ENCODE measurements at places on chromosomes 5 and 9. TPM values are rescaled to one million over a fixed set of nuclear protein-coding genes. Genes with fewer than 3 reads are reported as not detected.

PAEP gene
- total RNA-seq: not detected

ITGA2 gene
- 5.5 TPM for total RNA-seq

DNA sequence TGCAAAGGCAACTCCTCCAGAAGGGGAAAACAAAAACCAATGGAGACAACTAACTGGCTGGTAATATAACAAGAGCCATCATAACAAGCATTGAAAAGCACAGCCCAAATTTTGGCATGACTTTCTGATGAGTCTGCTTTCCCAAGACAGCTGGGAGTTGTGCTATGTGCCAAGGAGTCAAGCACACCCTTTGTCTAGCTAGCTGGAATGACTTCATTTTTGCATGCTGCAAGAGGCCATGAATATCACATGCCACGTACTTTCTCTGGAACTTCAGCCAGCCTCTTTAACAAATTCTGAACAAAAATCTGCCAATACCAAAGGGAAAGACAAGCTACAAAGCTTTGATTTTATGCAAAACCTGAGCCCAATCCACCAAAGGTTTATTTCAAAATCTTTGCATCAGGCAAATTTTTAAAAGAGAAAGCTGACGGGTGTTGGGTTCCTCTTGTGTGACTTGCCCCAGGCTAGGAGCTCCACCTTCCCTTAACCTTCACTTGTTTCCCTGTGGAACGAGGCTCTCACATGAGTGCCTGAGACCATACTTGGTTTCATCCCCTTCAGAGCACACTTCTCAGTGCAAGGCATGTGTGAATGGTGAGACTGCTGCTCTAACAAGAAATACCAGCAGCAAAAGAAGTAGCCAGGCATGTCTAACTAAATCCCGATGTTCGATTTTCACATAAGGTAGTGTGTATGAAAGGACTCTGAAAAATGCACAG lies 47.3 kb downstream of the S1PR3 start:
- DNase-seq: peak; percentile 52

- DNase-seq: no peak
Measured at GRCh38 chr9:134291961-134292871, 34.0 kb upstream of the RXRA start.

- no peak for DNase-seq
Measured at GRCh38 chr5:167633931-167634341, 657.5 kb upstream of the WWC1 start.

- DNase-seq: no peak
Measured at GRCh38 chr5:88877826-88878225, 5.2 kb downstream of the MEF2C start.

DNA sequence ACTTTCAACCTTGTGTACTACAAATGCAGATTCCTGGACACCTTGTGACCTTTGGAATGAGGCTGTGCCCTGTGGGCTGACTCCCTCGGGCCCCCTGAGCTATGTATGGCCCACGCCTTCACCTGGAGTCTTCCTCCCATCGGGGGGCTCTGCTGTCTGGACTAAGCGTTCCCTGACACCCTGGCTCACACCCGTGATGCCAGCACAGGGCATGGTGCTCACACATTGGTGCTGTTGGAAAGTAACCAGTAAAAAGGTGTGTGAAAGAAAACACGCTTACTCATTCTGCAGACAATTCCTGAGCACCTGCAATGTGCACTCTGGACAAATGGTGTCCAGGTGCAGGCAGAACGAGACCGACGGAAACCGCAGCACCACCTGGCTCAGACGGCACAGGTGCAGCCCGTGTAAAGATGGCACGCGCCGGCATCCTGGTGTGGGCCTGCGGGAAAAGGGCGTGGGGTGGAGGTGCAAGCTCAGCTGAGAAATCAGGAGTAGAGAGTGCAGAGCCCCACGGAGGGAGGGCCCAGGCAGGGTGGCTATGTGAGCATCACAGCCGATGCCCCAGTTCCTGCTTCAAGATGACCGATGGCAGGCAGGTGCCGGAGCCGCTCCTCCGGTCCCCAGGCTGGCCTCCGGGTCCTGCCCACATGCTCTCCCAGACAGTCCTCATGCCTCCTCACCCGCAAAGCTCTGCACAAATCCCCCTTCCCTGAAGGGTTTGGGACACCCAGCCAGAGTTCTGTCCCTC lies 11.0 kb downstream of the LPCAT1 start:
- no peak for DNase-seq

GRCh38 chr5:136066661-136067271 lies 38.0 kb downstream of the TGFBI start:
- no peak for DNase-seq

- DNase-seq: no peak
Measured at GRCh38 chr9:107423540-107423939, 66.0 kb downstream of the KLF4 start.

GRCh38 chr5:105207066-105207465 lies 1644.5 kb upstream of the NUDT12 start:
- no peak for DNase-seq

CD180 gene
- total RNA-seq: 0.47 TPM

GRCh38 chr5:60184606-60185005 lies 291.1 kb upstream of the PDE4D start:
- DNase-seq: no peak

GRCh38 chr5:88770276-88771257 lies 112.4 kb downstream of the MEF2C start:
- no peak for DNase-seq

- no peak for DNase-seq
Measured at GRCh38 chr5:65013166-65013565, 244.4 kb downstream of the CWC27 start.

MEGF10 gene
- 20.0 TPM for total RNA-seq

GRCh38 chr9:37938121-37938891 lies 34.4 kb upstream of the SLC25A51 start:
- DNase-seq: no peak

ROPN1L gene
- 1.9 TPM for total RNA-seq

GRCh38 chr9:99299211-99300102 lies 77.4 kb downstream of the SEC61B start:
- DNase-seq: no peak

DNA sequence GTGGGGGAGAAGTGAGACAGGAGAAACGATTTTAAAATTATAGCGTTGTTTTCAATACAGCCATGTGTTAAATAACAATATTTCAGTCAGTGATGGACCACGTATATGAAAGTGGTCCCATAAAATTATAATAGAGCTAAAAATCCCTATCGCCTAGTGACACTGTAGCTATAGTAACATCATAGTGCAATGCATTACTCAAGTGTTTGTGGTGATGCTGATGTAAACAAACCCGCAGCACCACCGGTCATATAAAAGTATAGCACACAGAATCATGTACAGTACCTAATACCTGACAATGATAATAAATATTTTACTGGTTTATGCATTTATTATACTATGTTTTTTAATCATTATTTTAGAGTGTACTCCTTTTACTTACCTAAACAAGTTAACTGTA lies 407.4 kb upstream of the SEMA6A start:
- DNase-seq: no peak

GRCh38 chr9:136331030-136331429 lies 3.7 kb downstream of the GPSM1 start:
- no peak for DNase-seq

DNA sequence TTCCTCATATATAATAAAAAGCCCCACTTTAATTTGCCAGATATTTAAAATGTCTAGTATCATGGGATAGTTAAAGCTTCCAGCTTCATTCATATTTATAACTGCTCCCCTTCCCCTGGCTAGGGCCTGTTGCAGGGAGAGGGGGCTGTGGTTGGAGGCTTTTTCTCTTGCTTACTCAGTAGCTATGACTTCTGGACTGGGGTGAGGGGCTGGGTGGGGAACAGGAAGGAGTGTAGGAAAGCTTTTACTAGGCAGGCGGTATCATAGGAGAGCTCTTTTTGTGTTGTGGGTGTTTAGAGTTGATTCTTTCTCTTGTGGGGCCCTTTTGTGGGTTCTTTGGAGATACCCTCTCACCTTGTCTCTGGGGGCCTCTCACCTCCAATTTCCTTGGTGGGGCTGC lies 39.4 kb downstream of the PIP5K1B start:
- no peak for DNase-seq

- DNase-seq: no peak
Measured at GRCh38 chr5:6518298-6519057, 69.8 kb downstream of the UBE2QL1 start.

DNA sequence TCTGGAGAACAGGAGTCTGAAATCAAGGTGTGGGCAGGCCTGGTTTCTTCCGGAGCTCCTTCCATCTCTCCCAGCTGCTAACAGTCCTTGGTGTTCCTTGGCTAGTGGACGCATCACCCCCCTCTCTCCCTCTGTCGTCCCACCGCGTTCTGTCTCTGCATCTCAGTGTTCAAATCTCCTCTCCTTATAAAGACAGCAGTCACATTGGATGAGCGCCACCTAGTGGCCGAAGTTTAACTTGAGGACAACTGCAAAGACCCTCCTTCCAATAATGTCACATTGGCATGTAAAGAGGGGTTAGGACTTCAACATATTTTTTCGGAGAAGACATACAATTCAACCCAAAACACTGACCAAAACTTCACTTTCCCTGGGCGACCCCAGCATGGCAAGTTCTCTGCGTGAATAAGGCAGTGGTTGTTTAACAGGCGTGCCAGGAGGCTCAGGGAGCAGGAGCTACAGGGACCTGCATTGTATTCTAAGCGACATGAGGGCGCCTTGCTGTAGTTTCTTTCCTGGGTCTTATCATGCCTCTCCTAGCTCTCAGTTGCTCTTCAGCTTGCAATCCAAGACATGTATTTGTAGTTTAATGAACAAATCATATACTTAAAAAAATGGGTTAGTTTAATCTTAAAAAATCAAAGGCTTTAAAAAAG lies 27.9 kb upstream of the BASP1 start:
- peak; percentile 17 for DNase-seq

IFNK gene
- not detected for total RNA-seq

PCDHGA7 gene
- total RNA-seq: 8.4 TPM

DNA sequence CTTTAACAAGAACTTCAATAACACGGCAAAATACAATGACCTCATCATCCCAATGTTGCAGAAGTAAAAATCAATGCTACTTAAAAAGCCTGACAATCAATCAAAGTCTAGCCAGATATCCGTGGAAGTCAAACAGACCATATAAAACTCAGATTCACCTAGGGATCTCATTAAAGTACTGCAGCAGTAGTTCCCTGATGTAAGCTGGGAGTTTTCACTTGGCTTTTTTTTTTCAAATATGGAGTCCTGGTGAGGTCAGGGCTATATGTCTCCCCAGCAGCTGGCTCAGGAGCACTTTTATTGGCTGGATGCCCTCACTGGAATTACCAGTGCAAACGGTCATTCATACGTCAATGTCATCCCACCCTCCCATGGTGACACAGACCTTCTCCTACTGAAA lies 220.6 kb upstream of the SLC30A5 start:
- DNase-seq: no peak

DNA sequence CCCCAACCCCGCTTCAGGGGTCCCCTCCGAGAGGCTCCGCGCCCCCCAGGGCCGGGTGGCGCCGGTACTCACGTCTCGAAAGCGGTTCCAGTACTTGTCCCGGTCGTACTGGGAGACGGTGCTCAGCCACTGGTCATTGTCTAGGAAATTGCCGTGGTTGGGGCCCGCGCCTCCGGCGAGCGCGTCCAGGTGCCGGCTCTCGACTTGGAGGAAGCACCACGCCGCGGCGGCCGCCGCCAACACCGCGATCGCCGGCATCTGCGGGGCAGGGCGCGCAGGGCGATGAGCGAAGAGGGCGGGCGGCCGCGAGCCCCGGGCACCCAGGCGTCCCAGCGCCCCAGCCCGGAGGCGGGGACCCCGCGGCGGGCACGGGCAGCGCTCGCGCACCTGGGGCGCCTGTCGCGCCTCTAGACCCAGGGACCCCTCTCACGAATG lies 808 bp downstream of the SPOCK1 start:
- DNase-seq: no peak

- no peak for DNase-seq
Measured at GRCh38 chr5:13553896-13554295, 390.6 kb downstream of the DNAH5 start.

DNA sequence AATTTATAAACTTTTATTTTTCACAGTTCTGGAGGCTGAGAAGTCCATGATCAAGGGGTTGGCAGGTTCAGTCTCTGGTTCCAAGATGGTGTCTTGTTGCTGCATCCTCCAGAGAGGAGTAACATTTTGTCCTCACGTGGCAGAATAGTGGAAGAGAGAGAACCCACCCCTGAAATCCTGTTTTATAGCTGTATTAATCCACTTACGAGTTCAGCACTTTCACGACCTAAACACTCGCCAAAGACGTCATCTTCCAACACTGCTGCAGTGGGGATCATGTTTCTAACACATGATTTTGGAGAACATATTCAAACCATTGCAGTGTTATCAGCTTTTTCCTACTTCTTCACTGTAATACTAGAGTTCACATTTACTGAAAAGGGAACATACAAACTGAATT lies 233.0 kb upstream of the ATP10B start:
- no peak for DNase-seq

- no peak for DNase-seq
Measured at GRCh38 chr5:50969151-50970031, 303.0 kb downstream of the PARP8 start.

PCDHGA8 gene
- 8.0 TPM for total RNA-seq

CDX1 gene
- not detected for total RNA-seq

PRDM9 gene
- total RNA-seq: not detected

PTGS1 gene
- 0.47 TPM for total RNA-seq

DNA sequence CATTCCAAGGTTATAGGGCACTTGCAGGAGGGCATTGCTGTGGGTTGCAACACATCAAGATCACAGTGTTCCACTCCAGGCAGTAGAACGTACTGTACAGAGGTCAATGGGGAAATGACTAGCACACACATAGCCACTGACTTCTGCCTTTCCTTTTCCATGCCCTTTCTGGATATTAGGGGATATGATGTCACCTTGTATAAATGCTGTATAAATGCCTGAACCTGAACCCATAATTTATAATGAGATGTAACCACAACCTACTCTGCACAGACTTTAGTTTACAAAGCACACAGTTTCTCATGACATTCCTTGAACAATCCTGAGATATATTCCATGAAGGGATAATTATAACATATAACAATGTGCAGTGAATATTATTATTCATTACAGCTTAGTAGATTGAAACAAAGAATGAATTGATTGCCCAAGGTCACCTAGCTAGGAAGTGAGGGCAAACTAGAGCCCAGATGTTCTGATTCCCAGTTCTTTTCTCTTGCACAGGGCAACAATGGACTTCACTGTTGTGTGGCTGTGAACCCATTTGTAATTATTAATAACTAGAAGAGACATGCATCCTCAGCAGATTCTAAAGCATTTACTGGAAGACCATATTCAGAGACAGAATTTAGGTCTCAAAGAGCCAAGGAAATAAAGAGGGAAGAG lies 5.6 kb upstream of the ABLIM3 start:
- DNase-seq: no peak

GRCh38 chr5:368183-369084 lies 46.9 kb downstream of the AHRR start:
- DNase-seq: no peak

- DNase-seq: peak; percentile 27
Measured at GRCh38 chr5:57736716-57737115, 254.1 kb upstream of the ACTBL2 start.

EXOC3 gene
- total RNA-seq: 21.5 TPM

PCDHGA5 gene
- total RNA-seq: 6.6 TPM

GRCh38 chr5:107155707-107156106 lies 515.0 kb downstream of the EFNA5 start:
- no peak for DNase-seq

Measured in occipital lobe (tissue), 3 donors.